Fibroblast of the aortic adventitia (primary cell): ENCODE measurements at places on chromosomes 7 and 10.

DNA sequence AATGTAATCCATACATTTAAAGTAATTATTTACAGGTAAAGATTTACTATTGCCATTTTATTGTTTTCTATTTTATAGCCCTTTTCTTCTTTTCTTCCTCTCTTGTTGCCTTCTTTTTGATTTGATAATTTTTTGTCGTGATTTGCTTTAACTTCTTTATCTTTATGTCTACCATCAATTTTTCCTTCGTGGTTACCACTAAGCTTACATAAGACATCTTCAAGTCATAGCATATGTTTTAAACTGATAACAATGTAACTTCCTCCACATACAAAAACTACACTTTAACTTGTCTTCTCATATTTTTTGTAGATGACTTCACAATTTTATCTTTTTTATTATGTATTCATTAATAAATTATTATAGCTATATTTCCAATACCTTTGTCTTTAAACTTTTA is 316.6 kb downstream of the PLXDC2 start:
- no peak for DNase-seq

- no peak for DNase-seq
Observed at GRCh38 chr10:98023024-98023423, 7.4 kb downstream of the CRTAC1 start.

GRCh38 chr7:128424686-128425275 is 15.0 kb upstream of the IMPDH1 start:
- DNase-seq: peak; percentile 3

GRCh38 chr10:97685395-97685958 is 1.6 kb downstream of the AVPI1 start:
- DNase-seq: peak; percentile 64

GRCh38 chr7:7157887-7158271 is 24.5 kb upstream of the C1GALT1 start:
- peak; percentile 78 for DNase-seq

GRCh38 chr10:89203237-89203636 is 3.9 kb downstream of the CH25H start:
- peak; percentile 35 for DNase-seq

- DNase-seq: no peak
Observed at GRCh38 chr7:7921830-7922229, 46.8 kb upstream of the GLCCI1 start.

DNA sequence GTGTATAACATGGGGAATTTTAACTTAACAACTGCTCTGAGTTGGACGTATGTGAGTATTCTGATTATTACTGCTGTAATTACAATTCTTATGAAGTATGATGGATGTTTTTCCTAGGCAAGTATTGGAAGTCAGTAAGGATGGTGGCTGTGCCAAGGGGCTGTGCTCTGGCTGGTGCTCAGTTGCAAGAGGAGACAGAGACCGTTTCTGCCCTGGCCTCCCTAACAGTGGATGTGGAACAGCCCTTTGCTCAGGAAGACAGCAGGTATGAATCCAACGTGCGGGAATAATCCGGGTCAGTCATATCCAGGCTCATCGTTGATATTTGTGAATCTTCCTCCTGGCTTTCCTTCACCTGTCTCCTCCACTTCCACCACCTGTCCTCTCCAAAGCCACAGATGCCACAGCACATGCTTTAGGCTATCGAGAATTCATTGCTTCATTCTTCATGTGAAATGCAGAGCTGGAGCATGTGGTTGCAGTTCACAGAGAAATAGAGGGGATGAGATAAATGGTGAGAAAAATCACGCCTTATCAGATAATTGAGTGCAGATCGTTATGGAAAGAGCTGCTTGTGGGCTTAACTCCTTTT is 141.7 kb downstream of the TWIST1 start:
- no peak for DNase-seq

DNA sequence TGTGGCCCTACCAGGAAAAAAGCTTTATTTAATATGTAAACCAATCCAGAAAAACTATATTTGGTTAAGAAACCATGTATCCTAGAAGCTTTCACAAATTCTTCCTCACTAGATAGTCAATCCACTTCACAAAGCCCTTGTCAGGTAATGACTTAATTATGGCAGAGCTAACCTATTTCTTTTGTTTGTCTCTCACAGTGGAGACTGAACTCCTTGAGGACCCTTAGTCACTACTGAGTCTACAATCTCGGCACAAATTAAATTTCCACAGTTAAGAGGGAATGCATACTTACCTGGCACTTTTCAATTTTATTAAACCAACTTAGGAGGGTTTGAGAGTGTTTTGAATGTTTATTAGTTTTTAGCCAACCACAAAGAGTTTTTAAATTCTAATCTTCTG is 23.0 kb downstream of the WAPL start:
- no peak for DNase-seq

DNA sequence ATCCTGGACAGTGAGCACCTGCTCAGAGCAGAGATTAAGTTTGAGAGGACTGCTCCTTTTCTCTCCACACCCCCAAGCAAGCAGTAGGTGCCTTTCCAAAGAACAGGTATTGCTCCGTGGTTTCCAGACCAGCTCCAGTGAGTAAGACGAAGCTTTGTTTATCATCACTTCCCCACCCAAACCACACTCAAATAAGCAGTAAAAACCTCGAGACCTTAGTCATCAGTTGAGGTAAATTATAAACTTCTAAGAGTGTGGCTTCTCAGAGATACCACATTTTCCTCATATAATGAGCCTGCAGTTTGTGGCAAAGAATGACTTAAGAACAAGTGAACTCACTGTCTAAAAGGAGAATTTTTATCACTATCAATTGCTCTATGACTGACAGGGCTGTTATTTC is 50.0 kb upstream of the GRB10 start:
- DNase-seq: peak; percentile 30

DNA sequence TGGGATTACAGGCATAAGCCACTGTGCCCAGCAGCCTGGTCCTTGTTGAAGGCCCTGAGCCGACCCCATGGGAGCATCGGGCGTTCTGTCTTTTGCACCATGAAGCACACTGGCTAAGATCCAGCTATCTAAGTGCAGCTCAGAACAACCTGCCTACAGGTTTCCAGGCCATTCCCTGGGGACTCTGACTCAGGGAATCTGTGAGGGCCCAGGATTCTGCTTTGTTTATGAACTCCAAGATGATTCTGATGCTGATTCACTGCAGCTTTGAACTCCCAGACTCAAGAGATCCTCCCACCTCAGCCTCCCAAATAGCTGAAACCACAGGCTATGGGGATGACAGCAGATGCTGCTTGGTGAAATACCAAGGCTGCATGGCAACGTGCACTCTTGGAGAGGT is 30.2 kb downstream of the NPTX2 start:
- DNase-seq: no peak

- peak; percentile 58 for DNase-seq
Observed at GRCh38 chr10:51342381-51342780, 268.1 kb downstream of the PRKG1 start.

GRCh38 chr10:86635402-86635801 is 18.9 kb upstream of the OPN4 start:
- peak; percentile 92 for DNase-seq

- peak; percentile 26 for DNase-seq
Observed at GRCh38 chr10:90819911-90820310, 37.9 kb downstream of the HTR7 start.

GRCh38 chr7:131652934-131653333 is 96.5 kb upstream of the PODXL start:
- no peak for DNase-seq

GRCh38 chr7:152162287-152162686 is 136.8 kb downstream of the GALNT11 start:
- no peak for DNase-seq

- DNase-seq: no peak
Observed at GRCh38 chr7:112159351-112159750, 46.8 kb downstream of the DOCK4 start.

DNA sequence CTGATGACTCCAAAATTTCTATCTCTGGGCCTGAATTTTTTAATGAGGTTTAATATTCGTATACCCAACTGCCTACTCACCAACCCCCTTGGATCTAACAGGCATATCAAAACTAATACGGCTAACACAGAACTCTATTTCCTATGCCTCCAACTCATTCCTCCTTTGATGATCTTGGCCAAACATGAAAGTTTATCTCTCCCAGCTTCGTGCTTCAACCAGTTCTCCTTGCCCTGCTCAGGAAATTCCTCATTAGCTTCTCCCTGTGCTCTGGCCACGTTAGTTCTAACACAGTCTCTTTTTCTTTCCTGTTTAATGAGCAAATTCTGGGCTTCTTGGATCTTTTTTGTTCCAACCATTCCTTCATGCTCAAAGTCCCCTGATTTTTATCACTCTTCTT is 138.9 kb upstream of the PTN start:
- peak; percentile 17 for DNase-seq

DNA sequence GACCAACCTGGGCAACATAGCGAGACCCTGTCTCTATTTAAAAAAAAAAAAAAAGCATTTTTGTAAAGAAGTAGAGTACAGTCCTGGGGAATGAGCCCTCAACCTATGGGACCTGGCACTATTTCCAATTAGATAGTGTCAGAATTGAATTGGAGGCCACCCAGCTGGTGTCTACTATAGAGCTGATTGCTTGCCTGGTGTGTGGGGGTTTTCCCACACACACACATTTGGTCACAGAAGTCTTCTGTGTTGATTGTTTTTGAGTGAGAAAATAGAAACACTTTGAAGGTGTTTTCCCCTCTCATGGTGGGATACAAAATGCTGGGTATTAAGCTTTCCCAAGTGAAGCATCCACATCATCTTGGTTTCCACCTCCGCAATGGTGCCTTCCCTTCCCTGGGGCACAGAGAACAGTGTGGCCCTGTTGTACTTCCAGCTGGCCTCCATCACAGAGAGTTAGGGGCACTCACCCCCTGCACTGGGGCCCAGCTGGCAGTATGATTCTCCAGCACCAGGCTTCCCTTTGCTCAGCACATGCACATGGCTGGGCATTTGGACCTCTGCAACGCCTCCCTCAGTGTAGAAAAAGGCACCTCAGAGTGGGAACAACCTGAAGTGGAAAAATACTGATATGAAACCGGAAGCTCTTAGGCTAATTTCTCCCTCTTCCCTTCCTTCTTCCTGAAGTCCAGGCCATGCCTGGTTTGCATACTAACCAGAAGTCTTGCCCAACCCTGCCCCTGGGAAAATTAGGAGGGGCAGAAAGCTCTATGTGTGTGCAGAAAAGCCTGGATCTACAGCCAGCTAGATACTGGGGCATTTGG is 10.7 kb upstream of the NFKB2 start:
- DNase-seq: peak; percentile 58

DNA sequence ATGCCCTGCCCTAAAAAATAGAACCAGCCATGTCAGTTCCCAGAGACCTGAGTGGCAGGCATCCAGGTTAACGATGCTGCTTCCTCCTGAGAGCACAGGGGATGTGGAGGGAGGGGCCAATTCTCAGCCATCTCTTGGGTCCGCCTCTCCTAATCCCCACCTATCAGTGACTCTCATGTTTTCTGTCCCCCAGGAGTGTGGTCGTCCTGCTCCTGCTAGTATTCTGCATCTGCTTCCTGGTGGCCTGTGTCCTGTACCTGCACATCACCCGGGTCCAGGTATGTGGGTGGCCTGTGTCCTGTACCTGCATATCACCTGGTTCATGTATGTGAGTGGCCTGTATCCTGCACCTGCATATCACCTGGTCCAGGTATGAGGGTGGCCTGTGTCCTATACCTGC is 105.3 kb downstream of the ADCY1 start:
- DNase-seq: no peak

DNA sequence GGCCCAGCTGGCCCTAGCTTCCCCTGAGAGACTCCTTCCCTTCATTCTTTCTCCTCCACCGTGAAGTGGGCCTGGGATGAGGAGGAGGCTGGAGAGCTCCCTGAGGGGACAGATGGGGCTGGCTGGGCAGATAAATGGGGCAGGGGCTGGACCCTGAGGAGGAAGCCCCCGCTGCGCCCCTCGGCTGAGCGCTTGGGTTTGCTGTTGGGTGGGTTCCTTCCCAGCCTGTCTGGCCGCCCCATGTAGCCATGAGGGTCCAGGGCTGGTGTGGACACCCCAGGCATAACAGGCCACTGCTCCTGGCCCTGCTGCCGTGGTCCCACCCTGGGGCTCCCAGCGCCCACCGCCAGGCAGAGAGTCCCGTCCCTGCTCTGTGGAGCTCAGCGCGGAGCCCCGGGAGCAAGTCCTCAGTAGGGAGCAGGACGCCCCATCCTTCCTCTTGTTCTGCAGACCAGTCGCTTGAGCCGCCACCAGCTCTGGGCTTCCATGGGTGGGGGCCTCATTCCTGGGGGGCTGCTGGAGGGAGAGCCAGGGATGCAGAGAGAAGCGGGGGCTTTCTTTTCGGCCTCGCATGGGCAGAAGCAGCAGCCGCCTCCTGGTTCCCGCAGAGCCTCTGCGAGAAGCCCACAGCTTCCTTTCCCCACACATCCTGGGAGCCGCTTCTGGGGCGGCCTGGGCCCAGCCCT is 266.4 kb upstream of the TCERG1L start:
- DNase-seq: no peak

DNA sequence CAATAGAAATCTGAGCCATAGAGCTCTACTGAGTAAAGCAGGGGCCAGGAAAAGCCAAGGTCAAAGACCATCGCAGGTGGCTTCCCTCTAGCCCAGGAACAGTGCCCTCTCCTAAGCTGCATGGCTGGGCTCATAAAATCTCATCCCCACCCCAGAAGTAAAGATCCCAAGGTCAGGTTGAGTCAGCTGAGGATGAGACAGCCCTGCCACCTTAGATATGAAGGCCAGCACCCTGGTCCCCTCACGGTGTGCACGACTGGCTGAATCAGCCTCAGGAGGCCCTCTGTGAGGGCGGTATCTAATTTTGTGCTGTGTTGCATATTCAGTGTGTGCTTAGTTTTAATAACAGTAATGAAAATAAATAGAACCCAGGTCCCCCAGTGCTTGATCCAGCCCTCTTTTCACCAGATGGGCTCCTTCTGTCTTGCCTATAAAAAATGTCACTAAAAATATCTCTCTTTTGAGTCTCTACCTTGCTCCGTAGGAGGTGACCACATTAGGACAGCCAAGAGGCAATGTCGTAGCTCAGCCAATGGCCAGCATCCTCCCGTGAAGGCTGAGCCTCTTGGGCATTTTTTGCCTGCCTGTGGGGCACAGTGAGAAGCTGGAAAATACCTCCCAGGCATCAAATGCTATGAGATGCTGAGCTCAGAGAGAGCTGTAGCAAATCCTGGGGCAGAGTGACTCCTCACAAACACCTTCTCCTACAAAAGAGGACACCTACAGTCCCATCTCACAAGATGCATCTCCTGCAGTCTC is 424.0 kb downstream of the PLXNA4 start:
- DNase-seq: no peak

- peak; percentile 68 for DNase-seq
Observed at GRCh38 chr10:88149906-88150305, 286.5 kb downstream of the PTEN start.

- peak; percentile 16 for DNase-seq
Observed at GRCh38 chr7:2032030-2032875, 200.5 kb downstream of the MAD1L1 start.

GRCh38 chr10:59847888-59848287 is 58.5 kb downstream of the CCDC6 start:
- no peak for DNase-seq

- no peak for DNase-seq
Observed at GRCh38 chr10:114316744-114317143, 77.7 kb downstream of the VWA2 start.

- DNase-seq: no peak
Observed at GRCh38 chr10:96413151-96413787, 54.5 kb upstream of the OPALIN start.

GRCh38 chr7:45240273-45240771 is 82.7 kb downstream of the RAMP3 start:
- peak; percentile 3 for DNase-seq

GRCh38 chr10:30505543-30506298 is 71.7 kb downstream of the MAP3K8 start:
- no peak for DNase-seq
